ENCODE measurements at places on chromosomes 1 and 21.
A peak's percentile ranks its signal among the peaks of the same experiment; 100 is the strongest.

DNA sequence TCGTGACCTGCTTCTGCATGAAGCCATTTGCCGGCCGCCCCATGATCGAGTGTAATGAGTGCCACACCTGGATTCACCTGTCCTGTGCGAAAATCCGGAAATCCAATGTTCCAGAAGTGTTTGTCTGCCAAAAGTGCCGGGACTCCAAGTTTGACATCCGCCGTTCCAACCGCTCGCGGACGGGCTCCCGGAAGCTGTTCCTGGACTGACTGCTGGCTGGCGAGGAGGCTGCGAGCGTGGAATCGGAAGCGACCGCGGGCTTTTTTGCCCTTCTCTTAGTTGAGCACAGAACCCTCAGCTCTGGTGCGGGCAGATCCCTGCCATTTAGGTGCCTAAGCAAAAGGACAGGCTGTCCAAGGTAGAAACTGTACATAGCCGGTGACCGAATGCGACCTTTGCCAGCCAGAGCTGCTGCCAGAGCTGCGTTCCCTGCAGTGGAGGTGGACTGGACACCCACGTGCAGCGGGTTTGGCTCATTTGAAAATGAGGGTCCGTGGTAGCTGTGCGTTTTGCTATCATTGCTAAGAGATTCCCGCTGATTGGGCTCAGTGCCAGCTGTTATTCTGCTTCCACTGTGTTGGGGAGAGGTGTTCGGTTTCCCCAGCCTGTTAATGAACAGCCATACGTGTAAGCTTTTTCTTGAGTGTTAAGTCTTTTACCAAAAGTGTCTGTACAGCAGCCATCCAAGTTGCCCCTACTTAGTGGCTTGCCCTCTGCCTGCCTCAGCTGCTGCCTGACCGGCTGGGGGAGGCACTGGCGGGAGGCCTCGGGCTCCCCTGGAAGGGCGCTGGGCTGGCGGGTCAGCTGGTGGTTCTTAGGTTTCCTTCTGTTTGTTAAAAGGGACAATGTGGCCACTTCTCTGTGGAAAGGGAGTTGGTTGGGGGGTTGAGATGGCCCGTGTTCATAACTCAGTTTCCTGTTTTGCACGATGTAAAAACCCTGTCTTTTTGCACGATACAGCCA lies 3.0 kb upstream of the THAP3 start:
- no peak for DNase-seq

- no peak for DNase-seq
Measured at GRCh38 chr1:172515927-172516326, 17.0 kb upstream of the SUCO start.

- DNase-seq = no peak
Measured at GRCh38 chr1:22780696-22781095, 70.1 kb downstream of the EPHB2 start.

GRCh38 chr1:174160603-174161002 lies 1.3 kb downstream of the RABGAP1L start:
- no peak for DNase-seq

DNA sequence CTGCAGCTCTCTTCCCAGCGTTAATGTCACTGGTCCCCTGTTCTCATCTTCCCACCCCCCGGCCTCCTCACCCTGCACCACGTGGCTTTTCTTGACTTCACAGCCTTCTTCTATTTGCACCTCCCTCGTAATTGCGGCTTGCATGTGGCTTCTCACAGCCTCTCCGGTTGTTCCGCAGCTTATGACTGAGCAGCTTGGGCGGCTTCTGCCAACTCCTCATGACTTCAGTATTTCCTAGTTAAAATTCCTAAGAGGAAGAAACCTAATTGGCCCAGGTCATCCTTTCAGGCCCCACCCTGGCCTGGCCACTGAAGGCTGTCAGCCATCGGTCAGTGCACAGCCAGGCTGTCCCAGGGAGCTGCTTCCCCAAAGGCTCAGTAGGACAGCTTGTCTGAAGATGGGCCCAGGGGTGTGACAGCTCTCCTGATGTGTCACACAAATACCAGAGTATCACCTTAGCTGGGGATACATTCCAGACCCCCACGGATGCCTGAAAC lies 8.6 kb upstream of the RERE start:
- no peak for DNase-seq

DNA sequence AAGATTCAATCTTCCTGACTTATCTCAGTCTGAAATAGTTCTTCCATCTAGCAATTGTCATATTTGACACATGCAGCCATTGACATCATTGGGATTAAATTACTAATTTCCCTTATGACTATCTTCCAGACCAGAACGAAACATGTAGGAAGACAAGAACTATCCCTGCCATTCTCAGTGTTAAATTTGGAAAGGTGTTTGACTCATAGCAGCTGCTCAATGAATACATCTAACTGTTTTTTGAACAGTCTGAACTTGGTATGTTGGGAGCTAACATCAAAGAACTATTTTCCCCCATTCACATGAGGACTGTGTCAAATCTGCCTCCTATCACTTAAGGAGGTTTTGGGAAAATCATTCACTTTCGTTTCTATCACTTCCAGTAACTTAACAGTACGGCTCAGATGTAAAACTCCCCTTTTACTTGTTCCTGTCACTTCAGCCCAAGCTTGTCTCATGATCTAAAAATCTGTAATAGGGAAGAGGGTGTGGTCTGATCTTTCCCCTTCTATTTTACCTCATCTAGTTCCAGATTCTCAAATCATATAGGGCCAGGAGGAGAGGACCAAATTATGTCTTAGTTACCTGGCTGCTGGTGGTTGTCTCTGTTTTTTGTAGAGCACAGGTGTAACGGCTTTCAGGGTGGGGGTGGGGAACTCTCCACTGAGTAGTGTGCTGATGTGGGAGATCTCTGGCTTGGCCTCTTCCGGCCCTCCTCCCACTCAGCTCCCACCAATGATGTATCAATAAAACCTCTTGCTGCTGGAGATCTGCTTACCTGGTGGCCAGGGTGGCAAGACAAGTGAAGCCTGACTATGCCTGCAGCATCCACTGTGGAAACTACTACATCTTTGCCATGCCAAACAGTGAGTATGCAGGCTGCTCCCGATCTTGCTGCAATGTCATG lies 26.2 kb upstream of the SLAMF1 start:
- DNase-seq = no peak

GRCh38 chr21:39336457-39337008 lies 12.4 kb downstream of the HMGN1 start:
- DNase-seq = no peak

DNA sequence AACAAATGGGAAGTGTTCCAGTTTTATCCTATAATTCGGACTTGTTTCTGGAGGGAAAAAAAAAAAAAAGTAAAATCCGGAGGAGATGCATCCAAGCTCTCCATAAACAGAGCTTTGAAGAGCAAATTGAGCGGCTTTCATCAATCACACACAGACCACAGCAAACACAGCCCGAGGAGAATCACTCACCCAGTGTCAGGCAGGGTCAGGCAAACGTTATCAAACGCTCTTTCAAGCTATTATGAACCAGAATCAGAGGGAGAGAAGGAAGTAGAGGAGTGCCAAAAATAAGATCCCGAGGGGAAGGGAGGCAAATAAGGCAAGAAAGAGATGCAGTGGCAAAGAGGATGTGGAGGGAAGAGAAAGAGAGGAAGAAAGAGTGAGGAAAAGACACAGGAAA lies 188.3 kb upstream of the CAMK1G start:
- DNase-seq = no peak

GRCh38 chr1:5532811-5533210 lies 459.4 kb downstream of the NPHP4 start:
- no peak for DNase-seq

GRCh38 chr1:165501970-165502348 lies 41.8 kb upstream of the LRRC52 start:
- no peak for DNase-seq

DNA sequence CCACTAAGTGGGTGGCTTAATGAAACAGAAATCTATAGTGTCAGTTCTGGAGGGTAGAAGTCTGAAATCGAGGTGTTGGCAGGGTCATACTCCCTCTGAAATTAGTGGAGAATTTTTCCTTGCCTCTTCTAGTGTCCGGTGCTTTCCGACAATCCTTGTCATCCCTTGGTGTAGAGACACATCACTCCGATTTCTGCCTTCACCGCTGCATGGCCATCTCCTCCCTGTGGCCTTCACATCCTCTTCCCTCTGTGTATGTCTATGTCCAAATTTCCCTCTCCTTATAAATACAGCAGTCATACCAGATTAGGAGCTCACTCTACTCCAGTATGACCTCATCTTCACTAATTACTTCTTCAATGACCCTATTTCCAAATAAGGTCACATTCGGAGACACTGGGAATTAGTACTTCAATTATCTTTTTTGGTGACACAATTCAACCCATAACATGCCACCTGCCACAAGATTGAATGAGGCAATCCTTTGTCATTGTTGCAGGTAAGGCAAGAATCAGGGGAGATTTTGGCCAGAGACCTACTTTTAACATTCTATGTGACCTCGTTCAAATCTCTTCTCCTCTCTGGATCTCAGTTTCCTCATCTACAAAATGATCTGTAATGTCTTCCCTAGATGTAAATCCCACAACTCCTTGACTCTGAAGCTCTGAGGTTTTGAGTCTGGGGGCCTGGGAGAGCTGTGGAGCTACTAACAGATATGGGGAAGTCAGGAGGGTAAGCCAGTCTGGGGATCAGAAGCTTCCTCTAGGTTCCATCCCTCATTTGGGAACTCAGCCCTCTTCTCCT lies 16.1 kb downstream of the NAV1 start:
- no peak for DNase-seq

DNA sequence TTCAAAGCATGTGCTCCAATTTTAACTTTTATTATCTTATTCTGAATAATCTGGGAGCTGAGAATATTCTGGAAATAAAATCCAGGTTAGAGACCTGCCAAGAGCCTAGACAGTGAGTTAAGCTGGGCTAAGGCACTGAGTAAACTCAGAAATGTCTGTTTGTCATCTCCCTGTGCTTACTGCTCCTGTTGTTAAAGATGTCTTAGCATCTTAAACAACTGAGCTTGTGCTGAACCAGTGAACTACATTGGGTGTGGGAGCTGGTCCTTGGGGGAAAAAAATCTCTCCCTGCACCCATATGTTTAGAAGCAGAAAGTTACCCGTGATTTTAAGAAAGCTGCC lies 25.0 kb upstream of the AHCYL1 start:
- DNase-seq = no peak

- DNase-seq = no peak
Measured at GRCh38 chr1:93623875-93624274, 57.8 kb downstream of the BCAR3 start.

DNA sequence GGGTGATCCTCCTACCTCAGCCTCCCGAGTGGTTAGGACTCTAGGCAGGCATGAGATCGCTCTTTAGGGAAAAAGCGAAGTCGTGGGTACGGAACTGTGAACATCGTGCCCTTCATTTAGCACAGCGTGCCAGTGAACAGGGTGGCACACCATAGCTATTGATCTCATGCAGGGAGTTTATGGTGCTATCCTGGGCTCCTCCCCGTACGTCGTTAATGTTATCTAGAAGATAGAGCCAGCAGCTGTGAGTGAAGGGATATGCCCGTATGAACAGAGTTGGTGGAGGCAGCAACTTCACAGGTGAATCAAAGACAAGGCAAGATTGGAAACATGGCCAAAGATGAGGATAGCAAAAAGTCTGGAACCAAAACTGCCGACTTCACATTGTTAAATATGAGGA lies 11.2 kb downstream of the CLCN6 start:
- no peak for DNase-seq

- no peak for DNase-seq
Measured at GRCh38 chr1:1181129-1181937, 7.7 kb downstream of the TTLL10 start.

- DNase-seq = no peak
Measured at GRCh38 chr1:17277511-17278159, 28.7 kb downstream of the PADI3 start.

DNA sequence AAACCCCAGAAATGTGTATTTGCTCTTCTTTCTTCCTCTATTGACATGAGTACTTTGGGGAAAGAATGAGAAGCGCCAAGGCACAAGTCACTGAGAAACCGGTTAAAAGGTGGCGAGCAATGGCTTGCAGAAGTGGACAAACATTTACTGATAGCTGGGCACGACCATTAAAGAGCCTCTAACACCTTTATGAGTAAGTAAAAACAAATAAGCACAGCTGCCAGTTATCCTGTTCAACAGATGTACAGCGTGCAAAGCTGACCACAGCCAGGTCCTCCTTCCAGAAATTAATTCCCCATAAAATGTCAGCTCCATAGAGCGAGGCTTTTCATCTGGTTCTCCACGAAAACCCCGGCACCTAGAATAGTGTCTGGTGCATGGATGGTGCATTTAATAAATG lies 72.7 kb downstream of the CAPZB start:
- DNase-seq = no peak

- no peak for DNase-seq
Measured at GRCh38 chr1:218384581-218384993, 39.5 kb downstream of the TGFB2 start.

GRCh38 chr21:14383596-14384180 lies 742 bp upstream of the HSPA13 start:
- DNase-seq = no peak

GRCh38 chr1:92194511-92194910 lies 23.2 kb upstream of the C1orf146 start:
- no peak for DNase-seq

- DNase-seq = no peak
Measured at GRCh38 chr21:32212116-32212515, 66.7 kb downstream of the MIS18A start.

- peak; percentile 57 for DNase-seq
Measured at GRCh38 chr21:16534408-16535101, 804.8 kb downstream of the USP25 start.

DNA sequence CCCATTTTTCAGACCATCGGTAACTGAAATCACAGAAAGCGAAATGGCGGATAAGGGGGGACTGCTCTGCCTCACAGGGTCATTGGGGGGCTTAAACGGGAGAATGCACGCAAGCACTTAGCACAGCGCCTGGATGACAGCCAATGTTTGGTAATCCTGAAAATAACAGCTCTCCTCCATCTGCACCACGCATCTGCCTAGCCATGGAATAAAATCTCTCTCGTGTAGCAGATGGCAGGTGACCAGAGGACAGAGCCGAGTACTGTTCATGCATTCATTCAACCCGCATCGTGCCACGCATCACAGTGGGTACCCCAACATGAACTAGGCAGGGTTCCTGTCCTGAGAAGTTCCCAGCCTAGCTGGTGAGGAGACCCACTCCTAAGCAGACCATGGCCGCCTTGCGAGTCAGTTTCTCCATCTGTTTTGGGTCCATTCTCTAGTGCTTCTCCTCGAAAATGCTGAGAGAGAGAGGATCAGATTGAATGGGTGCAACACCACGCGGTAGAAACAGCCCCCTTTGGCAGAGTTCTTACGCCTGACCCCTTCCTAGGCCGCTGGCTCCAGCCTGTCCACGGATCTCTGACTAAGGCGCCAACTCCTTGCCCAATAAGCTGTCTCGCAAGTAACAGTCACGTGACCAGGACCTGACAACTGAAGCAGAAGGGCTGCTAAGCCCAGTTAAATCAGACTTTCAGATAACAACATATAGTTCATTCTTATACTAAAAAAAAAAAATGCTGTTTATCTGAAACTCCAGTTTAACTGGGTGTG lies 7.3 kb downstream of the SLC1A7 start:
- peak; percentile 67 for DNase-seq

DNA sequence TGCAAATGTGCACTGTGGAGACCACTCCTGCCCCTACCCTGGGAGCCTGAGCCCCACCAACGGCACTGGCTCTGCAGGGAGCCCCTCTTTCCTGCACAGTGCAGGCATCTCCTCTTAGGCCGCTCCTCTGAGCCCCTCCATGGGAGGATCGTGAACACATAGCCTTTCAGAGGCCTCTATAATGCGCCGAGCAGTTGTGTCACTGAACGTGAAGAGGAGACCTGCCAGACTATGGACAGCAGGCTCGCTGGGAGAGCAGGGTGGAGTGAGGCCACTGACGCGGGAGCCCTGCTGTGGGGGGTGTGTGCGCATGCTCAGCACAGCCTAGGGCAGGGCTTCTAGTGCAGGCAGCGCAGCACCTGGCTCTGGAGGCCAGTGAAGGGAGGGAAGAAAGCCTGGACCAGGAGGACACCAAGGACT lies 151.3 kb upstream of the COL6A1 start:
- DNase-seq = no peak
